ENCODE measurements at places on chromosomes 5 and 9.

DNA sequence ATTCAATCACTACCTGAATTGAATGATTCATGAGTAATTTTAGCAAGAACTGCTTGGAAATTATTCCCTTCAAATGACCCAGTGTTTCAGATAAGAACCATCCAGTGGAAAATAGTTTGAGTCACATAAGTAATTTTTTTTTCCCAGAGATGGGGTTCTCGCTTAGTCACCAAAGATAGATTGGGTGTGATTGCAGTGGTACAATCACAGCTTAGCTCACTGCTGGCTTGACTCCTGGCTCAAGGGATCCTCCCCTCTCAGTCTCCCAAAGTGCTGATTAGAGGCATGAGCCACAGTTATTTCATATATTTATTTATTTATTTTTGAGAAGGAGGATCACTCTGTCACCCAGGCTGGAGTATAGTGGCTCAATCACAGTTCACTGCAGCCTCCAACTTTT is 574.5 kb upstream of the ARRDC3 start:
- DNase-seq: no peak

DNA sequence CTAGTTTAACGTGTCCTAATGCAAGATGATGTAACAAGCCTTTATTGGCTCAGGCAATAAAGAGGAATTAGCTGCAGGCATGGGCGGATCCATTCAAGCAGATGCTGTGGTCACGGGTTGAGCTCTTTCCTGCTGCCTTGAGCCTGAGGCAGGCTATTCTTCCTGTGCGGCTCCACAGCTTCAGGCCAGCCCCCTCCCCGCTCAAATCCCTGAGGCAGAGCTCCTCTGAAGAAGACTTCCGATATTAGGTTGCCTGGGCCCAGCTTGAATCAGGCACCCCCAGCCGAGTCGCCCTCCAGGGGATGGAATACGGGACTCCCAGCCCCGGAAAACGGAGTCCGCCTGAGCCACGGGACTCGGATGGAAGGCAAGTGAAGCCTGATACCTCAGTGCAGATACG is 95.0 kb upstream of the RUFY1 start:
- DNase-seq: no peak

- no peak for DNase-seq
Measured at GRCh38 chr9:41229408-41230401, 40.6 kb upstream of the ZNG1F start.

DNA sequence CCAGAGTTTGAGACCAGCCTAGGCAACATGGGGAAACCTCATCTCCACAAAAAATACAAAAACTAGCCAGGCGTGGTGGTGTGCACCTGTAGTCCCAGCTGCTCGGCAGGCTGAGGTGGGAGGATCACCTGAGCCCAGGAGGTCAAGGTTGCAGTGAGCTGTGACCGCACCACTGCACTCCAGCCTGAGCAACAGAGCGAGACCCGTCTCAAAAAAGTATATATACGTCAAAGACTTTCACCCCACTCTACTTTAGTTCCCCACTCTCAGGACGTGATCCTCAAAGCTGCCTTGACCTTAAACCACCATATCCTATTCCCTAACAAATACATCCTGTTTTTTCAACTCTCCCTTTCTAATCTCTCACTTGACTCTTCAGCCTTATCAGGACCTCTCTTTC is 41.0 kb downstream of the PCDHGC5 start:
- DNase-seq: no peak

- no peak for DNase-seq
Measured at GRCh38 chr5:27701931-27702903, 663.8 kb upstream of the CDH9 start.

DNA sequence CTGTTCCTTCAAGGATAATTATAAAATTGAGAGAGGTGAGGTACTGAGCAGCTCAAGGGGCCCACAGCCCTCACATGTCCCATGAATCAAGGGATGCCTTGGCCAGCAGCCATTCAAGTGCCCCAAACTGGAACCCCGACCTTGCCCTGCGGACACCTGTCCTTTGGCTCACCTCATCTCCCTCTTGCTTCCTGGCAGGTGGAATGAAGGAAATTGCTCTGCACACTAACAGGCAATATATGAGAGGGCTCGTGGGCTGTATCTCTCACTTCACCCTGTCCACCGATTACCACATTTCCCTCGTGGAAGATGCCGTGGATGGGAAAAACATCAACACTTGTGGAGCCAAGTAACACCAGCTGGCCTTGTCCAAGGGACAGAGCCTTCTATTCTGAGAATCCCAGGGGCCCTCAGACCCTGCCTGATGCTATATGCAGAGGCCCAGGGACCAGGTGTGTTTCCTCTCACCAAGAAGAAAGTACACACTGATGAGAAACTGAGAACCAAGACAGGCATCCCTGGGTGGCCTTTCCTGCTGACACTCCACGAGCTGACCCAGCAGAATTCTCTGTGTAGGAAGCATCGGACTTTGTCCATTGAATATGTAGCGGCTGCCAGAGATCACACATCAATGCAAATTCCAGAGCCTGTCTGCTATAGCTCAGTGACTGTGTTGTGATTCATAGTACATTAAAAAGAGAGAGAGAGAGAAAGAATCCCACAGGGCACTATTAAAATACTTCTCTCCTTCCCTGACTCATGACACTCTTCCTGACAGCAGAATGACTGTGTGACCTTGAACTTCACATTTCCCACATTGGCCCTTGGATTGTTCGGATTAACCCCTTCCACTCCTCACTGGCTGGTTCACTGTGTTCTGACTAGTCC is 92.6 kb downstream of the LIFR start:
- DNase-seq: no peak

DNA sequence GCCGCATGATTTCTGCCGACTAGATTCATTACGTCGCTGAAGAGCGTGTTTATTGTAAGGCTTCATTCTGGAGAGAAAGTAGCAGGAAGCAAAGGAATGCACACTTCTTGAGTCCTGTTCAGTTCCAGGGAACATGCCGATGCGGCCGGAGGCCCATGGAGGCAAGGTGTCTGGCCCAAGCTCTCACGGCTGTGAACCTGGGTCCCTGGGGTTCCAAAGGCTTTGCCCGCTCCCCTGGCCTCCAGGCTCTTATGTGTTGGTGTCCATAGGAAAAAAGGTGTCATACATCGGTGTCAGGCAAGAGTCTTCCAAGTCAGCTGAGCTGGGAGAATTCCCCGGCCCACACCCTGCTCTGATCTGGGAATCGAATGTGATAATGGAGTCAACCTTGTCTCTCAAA is 64.7 kb downstream of the WWC1 start:
- no peak for DNase-seq

GRCh38 chr9:81683238-81683637 is 6.1 kb downstream of the TLE1 start:
- DNase-seq: no peak

DNA sequence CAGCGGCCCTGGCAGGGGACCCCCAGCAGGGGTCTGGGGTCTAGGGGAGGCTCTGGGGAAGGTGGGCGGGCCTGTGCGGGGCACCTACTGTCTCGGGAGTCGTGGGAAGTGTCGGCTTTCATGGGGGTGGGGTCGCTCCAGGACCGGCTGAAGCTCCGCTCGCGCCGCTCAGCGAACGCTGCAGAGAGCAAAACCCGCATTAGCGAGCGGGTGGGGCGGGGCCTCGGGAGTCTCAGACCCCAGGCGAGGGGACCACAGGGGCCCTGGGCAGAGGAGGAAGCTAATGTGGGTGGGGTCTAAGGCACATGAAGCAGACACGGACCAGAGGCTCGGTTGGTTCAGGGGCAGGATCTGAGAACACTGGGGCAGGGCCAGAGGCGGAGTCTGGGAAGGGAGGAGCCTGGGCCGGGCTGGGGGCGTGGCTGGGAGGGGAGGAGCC is 5.5 kb downstream of the NSMF start:
- DNase-seq: peak; percentile 78

DNA sequence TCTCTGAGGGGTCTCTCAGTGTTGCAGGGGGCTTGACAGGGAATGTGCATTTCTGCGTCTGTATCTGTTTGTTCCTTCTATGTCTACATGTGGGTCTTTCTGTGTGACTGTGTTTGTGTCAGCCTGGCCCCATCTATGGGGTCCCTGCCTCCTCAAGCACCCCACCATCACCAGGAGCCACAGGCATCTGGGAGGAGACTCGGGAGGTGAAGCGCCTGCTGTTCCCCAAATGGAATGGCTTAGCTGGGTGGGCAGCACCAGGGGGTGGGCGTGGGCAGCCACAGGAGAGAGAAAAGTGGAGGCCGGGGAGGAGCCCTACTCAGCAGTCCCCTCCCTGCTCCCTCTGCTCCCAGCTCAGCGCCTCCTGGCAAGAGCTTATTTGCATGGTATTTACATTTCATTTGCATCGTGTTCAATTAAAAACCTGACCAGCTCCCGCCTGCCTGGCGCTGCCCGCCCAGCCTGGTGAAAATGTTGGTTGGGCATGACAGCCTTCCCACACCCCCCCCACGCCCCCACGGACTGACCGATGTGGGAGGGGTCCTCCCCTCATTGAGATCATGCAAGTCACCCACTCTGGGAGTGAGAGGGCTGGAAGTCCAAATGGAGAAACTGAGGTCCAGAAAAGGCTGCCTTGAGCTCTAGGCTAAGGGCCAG is 50.5 kb downstream of the CXXC5 start:
- no peak for DNase-seq

GRCh38 chr5:167754501-167755021 is 536.9 kb upstream of the WWC1 start:
- no peak for DNase-seq

- DNase-seq: peak; percentile 84
Measured at GRCh38 chr5:43007246-43007910, 32.7 kb downstream of the ANXA2R start.

DNA sequence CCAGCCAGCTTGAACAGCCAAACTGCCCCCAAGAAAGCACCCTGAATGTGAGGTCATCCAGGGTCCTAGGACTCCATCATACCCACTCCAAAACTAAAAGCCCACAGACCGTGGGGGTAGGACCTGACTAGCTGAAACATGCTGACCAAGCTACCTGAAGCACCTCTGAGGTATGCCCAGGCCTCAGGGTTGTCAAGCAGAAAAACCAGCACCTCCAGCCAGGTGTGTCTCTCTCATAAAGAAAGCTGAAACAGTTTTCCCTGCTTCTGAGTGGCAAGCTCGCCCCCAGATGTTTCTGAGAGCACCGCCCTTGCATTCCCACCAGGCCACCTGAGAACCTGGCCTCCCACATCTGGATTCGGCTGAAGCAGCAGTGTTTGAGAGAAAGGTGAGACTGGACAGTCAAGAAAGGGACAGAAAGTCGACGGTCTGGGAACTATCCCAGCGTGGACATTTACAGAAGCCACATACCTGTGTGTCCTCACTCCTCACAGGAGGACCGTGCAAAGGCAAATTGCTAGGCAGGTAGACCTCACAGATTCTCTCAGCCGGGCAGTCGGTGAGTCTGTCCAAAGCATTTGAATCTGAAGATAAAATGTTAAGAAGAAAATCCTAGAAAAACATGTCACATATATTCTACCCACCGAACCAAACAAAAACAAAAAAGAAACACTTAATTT is 155.6 kb upstream of the RASEF start:
- no peak for DNase-seq

DNA sequence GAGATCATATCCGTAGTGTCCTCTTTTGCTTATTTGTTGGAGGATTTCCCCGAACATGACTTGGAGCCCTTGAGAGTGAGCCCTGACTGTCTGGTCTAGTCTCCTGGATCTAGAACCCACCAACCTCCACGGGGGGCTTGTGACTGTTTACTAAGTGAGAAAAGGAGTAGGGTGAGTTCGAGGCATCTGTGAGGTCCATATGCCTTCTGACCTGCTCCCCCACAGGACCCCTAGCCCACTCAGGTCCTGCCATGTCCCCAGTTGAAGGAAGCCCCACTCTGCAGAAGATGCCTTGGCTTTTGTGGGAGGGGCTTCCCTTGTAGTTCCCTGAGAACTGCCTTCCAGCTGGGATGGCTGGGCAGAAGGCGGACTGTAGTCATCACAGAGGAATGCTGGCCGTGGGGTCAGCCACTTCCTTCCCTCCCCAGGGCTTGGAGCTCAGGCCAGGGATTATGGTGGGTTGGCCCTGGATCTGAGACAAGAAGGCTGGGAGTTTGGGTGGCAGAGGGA is 7.0 kb upstream of the IRF1 start:
- no peak for DNase-seq

DNA sequence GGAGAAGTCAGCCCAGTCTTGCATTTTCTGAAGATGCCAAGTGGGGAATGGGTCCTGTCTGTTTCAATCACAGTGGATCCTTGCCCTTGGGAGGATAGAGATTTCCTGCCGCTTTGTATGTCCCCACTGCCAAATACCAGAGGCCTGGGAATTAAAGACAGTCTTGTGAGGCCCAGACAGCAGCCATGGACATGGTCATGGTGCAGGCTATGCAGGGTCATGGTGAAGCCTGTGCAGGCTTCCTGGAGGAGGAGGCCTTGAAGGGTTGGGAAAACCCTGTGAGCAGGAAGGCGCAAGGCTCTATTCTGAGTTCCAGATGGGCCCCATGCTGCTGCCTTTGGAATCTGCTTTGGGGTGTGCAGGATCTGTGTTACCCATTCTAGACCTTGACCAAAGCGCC is 57.3 kb upstream of the PITX1 start:
- DNase-seq: no peak

- DNase-seq: no peak
Measured at GRCh38 chr5:16066810-16067209, 112.8 kb downstream of the MARCHF11 start.

DNA sequence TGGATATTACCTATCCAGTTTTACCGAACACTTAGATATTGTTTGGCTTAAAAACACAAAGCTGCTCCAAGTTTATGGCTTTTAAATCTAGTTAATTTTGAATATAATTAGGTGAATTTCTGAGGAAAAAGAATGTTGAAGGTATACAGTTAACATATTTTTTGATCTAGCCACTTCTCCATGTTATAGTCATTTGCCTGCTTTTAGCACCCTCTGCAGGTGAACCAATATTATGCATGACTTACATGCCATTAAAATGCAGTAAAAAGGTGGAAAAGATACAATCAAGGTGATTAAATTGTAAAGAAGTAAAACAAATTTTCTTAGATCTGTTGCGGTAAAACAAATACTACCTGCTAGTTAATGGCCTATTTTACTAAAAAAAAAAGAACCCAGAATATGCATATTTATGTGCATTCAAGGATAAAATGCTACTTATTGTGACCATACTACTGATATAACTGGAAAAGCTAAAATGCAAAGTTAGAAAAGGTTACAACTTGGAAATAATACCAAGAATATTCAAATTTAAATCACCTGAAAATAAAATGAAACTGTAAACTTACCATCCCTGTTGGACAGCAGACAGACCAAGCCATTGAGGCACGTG is 132.1 kb downstream of the AP3B1 start:
- peak; percentile 42 for DNase-seq

- no peak for DNase-seq
Measured at GRCh38 chr5:151258816-151259215, 5.8 kb downstream of the GM2A start.
